NCI-H82 (cell line): ENCODE measurements at places on chromosomes 16 and 17.

- peak; percentile 67 for DNase-seq
These were observed 605 bp upstream of the ABAT start for GRCh38 chr16:8673611-8674412.

DNA sequence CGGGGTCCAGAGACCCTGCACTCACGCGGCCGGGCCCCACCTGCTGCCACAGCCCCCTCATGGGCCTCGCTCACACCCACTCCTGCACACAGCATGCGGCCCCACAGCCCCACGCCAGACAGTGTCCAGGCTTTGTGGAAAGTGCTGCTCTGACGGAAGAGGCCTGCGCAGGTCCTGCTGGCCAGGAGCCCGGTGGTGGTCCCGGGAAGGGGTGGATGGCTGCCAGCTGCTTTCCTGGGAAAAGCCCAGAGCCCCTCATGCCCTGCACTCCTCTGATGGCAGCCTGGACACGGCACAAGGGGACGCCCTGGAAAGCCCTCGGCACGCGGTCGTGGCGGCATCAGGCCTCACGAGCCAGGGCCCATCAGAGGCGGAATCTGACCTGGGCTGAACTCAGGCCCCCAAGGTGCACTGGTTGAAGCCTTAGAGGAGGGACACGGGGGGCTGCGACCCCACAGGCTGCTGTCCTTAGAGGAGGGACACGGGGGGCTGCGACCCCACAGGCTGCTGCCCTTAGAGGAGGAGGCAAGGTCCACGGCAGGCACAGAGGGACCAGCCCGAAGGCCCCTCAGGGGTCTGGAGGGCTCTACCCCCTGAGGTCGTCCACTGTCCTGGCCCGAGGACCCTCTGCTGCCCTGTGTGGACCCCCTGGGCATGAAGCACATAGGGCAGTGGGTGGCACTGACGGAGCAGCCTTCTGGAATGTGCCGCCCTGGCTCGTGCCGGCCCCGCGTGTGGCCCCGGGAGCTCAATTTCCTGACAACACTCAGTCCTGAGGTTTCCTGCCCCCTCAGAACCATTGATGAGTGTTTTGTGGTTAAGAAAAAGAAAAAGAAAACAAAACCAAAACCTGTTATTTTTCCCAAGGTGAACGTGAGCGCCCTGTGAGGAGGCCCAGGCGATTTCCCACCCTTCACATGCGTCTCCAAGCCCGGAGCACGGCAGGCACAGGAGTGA is 22.1 kb downstream of the SOX8 start:
- DNase-seq, result no peak

DNA sequence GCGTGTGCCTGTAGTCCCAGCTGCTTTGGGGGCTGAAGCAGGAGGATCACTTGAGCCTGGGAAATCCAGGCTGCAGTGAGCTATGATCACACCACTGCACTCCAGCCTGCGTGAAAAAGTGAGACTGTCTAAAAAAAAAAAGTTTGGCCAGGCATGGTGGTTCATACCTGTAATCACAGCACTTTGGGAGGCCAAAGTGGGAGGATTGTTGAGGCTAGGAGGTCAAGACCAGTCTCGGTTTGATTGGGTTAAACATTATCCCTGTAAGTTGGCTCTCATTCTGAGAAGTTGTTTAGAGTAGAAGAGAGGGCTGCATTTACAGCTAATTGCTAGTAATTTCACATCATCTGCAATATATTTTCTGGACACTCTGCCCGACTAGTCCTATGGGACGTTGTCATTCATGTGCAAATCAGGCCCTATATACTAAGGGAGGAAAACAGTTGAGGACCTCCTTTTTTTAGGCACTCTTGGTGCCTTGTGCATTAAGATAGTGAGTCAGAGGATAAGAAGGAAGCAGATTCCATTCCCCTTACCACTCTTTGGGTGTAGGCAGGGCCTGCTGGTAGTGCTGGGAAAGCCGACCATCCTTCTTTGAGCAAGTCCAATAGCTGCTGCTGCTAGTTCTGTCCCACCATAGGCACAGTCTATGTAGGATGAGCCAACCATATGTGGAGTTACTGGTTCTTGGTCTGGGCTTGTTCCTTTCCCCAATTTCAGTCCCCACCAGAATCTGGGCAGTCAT is 18.7 kb downstream of the HMOX2 start:
- DNase-seq, result no peak

DNA sequence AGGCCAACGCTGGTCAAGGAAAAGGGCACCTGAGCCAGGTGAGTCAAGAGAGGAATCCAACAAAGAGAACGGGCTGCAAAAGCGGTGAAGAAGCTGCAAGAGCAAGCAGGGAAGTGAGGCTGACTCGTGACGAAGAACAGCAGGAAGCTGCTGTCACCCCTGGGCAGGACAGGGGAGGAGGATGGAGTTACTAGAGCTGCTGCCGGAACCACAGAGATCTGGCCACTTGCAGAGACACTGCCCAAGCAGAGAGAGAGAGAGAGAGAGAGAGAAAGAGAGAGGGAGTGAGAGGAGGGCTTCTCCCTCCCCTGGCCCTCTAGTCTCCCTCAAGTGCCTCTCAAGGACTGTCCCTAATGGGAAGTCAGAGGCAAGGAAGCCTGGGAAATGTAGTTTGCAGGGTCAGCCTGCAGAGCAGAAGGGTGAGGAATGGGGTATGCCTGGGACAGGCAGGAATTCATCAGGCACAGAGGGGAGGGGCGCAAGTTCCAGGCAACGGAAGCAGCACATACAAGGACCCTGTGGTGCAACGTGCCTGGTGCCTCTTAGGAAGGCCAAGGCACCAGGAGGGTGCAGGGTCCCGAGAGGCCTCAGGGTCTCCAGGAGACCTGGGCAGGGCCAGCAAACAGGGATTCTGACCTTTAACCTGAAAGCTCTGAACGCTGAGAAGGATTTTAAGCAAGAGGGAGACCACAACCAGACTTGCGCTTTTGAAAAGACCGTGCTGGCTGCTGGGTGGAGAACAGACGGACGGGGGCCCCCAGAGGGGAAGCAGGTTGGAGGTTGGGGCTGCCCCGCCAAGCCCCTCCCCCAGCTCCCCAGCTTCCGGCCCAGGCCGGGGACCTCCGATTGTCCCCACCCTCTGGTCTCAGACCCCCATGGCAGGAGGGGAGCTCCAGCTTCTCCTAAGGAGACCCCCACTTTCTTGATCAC is 45.8 kb upstream of the CIBAR2 start:
- peak; percentile 70 for DNase-seq
